Kidney (tissue), 22 donors: ENCODE measurements at places on chromosomes 6 and 20. TPM values are rescaled to one million over a fixed set of nuclear protein-coding genes. Genes with fewer than 3 reads are reported as not detected.

CDSN gene
- 0.13 TPM for total RNA-seq

SIGLEC1 gene
- total RNA-seq, result 20.2 TPM

PLN gene
- total RNA-seq, result 47.2 TPM

DEFB121 gene
- not detected for total RNA-seq

ZSCAN16 gene
- 6.1 TPM for total RNA-seq

PCED1A gene
- total RNA-seq, result 47.7 TPM

YIPF3 gene
- 107 TPM for total RNA-seq

DACT2 gene
- 5.0 TPM for total RNA-seq

DNA sequence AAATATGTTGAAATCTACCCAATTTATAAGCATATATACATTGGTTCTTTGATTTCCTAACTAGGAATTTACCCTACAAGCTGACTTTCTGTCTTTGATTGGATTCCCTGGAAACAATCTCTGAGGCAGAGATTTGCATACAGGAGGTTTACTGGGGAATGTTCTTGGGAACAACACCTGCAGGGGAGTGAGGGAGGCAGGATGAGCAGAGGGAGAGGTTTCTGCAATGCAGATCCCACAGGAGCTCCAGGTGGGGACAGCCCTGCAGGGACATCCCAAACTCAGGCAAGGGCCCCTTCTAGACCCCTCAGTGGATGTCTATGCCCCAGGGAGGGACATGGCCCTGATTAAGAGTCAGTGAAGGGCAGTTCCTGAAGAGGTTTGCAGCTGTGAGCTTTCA is 95.2 kb upstream of the CCDC167 start:
- H3K27ac ChIP-seq, result no peak overlapping the region
- no peak for DNase-seq
- no peaks in the 10 kb centered on the region for H3K27me3 ChIP-seq
- no peak overlapping the region for H3K4me3 ChIP-seq
- H3K4me1 ChIP-seq, result no peaks in the 10 kb centered on the region

- no peak overlapping the region for H3K27ac ChIP-seq
- DNase-seq, result no peak
- H3K4me1 ChIP-seq, result no peaks in the 10 kb centered on the region
- no peaks in the 10 kb centered on the region for H3K27me3 ChIP-seq
Observed at GRCh38 chr6:158596861-158597260, 37.0 kb downstream of the TMEM181 start.

GRCh38 chr6:46129291-46129628 is 529 bp upstream of the ENPP4 start:
- peak overlapping the region; percentile 79 for H3K4me3 ChIP-seq
- H3K27ac ChIP-seq, result no peak overlapping the region
- no peak for DNase-seq
- no peaks in the 10 kb centered on the region for H3K27me3 ChIP-seq

- H3K36me3 ChIP-seq, result peaks cover 8% of the 10 kb centered on the region
- no peak overlapping the region for H3K27ac ChIP-seq
- no peak for DNase-seq
- H3K4me3 ChIP-seq, result no peak overlapping the region
- no peaks in the 10 kb centered on the region for H3K27me3 ChIP-seq
- no peaks in the 10 kb centered on the region for H3K4me1 ChIP-seq
Observed at GRCh38 chr6:17851001-17851719, 136.3 kb downstream of the KIF13A start.

- DNase-seq, result no peak
- no peaks in the 10 kb centered on the region for H3K4me1 ChIP-seq
- no peak overlapping the region for H3K27ac ChIP-seq
- no peaks in the 10 kb centered on the region for H3K27me3 ChIP-seq
- no peaks in the 10 kb centered on the region for H3K36me3 ChIP-seq
- H3K4me3 ChIP-seq, result no peak overlapping the region
Observed at GRCh38 chr20:53354314-53354713, 239.3 kb downstream of the ZNF217 start.

DNA sequence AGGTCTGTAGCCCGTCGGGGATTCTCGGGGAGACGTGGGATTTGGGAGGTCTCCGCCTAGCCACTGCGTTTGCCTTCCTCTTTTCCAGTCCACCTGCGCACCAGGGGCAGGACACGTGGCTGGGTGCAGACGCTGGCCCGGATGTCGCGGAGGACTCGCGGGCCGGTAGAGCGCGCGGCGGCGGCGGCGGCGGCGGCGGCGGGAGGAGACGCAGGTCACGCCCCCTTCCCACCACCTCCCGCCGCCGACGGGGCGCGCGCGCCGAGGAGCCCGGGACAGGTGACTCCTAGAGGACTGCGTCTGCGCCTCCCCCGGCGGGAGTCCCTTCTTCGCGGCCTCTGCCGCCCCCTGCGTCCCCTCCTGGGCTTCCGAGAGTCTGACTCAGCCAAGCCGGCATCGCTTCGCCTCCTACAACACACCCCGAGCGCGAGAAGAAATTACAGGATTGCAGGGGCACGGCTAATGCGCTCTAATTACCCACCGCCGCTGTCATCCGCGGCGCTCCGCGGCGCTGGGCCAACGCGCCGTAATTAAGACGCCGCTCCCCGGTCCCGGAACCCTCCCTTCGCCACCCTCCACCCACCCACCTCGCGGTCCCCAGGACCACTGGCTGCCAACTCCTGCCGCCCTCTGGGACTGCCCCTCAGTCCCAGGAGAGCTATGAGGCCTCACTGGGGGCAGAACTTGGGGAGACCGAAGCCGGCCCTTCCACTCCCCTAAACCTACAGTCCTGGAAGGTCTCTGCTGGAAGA is 124.5 kb downstream of the MRPL14 start:
- H3K4me1 ChIP-seq, result no peaks in the 10 kb centered on the region
- H3K27ac ChIP-seq, result peak overlapping the region; percentile 61
- H3K4me3 ChIP-seq, result peak overlapping the region; percentile 20
- DNase-seq, result peak; percentile 82
- H3K27me3 ChIP-seq, result peaks cover 2% of the 10 kb centered on the region
- no peaks in the 10 kb centered on the region for H3K36me3 ChIP-seq

DNA sequence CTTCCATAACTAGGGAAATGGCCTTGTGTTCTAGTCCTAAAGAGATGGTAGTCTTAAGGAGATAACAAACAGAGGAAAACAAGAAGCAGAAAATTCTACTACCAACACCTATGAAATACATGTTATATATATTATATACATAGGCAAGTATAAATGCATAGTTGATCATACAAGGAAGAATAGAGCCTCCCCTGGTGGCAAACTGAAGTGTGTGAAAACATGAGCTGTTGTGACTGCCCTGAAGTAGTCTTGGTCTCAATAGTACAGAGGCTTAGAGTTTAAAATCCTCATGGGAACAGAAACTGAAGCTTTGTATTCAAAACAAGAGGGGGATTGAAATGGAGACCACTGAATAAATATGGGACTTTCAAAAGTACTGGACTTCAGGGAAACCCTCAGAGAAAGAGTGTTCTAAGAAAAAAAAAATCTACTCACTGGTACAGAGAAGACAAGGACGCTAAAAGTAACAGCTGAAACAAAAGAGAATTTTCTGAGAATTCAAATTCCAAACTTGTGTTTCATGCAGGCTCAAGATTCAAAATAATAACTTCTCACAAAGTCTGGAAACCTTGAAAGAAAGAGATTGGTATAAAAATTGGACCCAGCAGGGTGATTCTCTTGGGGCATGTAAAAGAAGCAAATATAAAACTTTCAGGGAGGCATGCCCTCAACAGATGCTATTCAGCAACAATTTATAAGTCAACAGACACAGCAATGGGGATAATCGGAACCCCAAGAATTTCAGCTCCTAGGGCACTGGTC is 59.7 kb upstream of the SAMD3 start:
- H3K27ac ChIP-seq, result no peak overlapping the region
- H3K36me3 ChIP-seq, result no peaks in the 10 kb centered on the region

DNA sequence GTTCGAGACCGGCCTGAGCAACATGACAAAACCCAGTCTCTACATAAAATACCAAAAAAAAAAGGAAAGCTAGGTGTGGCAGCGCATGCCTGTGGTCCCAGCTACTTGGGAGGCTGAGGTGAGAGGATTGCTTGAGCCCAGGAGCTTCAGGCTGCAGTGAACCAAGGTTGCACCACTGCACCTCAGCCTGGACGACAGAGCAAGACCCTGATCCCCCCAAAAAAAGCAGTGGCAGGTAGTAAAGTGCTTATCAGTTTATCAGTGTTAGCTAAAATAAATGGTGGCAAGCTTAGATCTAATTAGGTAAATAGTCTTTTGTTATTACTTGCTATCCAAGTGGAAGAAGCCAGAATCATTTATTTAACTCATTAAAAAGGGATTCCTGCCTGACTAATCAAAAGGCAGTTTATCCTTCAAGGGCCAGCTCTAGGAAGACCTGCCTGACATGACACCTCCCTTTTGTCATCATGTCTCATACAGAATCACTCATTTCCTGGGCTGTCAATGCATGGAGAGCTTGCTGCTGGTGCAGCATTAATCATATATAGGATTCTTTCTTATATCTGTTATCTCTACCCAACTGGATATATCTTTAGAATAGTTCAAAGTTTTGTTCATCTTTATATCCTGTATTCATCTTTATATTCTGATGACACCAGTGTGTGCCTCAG is 9.6 kb downstream of the DSTN start:
- no peaks in the 10 kb centered on the region for H3K36me3 ChIP-seq
- no peaks in the 10 kb centered on the region for H3K4me1 ChIP-seq
- no peak overlapping the region for H3K4me3 ChIP-seq

GRCh38 chr6:106182455-106182854 is 96.3 kb downstream of the PRDM1 start:
- no peaks in the 10 kb centered on the region for H3K36me3 ChIP-seq
- no peak overlapping the region for H3K4me3 ChIP-seq
- H3K4me1 ChIP-seq, result no peaks in the 10 kb centered on the region
- no peak for DNase-seq
- H3K27me3 ChIP-seq, result no peaks in the 10 kb centered on the region

DNA sequence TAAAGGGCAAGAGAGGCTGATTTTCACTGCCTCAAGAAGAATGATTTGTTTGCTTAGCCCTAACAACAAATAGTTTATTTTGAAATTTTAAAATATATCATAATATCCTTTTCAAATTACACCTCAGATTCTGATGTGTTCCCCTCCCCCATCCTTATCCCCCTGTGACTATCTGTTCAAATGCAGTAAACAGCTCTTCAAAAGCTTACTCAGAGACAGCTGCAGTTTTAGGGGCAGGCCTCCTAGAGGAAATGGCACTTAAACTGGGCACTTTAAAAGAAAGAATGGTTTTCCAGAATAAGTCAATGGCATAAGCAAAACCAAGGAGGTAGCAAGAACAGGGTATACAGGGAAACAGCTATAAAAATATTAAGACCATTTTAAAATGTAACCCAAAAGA is 118.6 kb upstream of the UST start:
- H3K27ac ChIP-seq, result no peak overlapping the region
- no peaks in the 10 kb centered on the region for H3K4me1 ChIP-seq
- H3K4me3 ChIP-seq, result no peak overlapping the region
- no peaks in the 10 kb centered on the region for H3K27me3 ChIP-seq
- H3K36me3 ChIP-seq, result no peaks in the 10 kb centered on the region

- no peak overlapping the region for H3K27ac ChIP-seq
- no peaks in the 10 kb centered on the region for H3K36me3 ChIP-seq
- no peak overlapping the region for H3K4me3 ChIP-seq
- no peaks in the 10 kb centered on the region for H3K4me1 ChIP-seq
- no peaks in the 10 kb centered on the region for H3K27me3 ChIP-seq
Observed at GRCh38 chr6:40724886-40725285, 137.7 kb upstream of the LRFN2 start.

DNA sequence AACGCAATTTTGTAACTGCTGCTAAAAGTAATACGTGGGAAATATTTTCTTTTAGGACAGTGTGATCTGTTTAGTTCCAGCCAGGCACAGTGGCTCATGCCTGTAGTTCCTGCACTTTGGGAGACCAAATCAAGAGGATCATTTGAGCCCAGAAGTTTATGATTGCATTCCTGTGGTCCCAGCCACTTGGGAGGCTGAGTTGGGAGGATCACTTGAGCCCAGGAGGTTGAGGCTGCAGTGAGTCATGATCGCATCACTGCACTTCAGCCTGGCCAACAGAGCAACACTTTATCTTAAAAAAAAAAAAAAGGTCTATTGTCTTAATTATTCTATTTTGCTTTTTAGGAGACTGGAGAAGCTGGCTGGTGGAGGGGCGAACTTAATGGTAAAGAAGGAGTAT is 101.5 kb downstream of the CD2AP start:
- no peaks in the 10 kb centered on the region for H3K27me3 ChIP-seq
- no peak overlapping the region for H3K4me3 ChIP-seq
- DNase-seq, result no peak
- peaks cover 2% of the 10 kb centered on the region for H3K36me3 ChIP-seq

- no peaks in the 10 kb centered on the region for H3K36me3 ChIP-seq
- H3K27me3 ChIP-seq, result no peaks in the 10 kb centered on the region
- no peak overlapping the region for H3K27ac ChIP-seq
- H3K4me1 ChIP-seq, result no peaks in the 10 kb centered on the region
- H3K4me3 ChIP-seq, result no peak overlapping the region
Observed at GRCh38 chr6:54695815-54696214, 150.8 kb upstream of the FAM83B start.

- H3K36me3 ChIP-seq, result no peaks in the 10 kb centered on the region
- no peak overlapping the region for H3K4me3 ChIP-seq
Observed at GRCh38 chr6:41502917-41503671, 43.1 kb upstream of the FOXP4 start.

DNA sequence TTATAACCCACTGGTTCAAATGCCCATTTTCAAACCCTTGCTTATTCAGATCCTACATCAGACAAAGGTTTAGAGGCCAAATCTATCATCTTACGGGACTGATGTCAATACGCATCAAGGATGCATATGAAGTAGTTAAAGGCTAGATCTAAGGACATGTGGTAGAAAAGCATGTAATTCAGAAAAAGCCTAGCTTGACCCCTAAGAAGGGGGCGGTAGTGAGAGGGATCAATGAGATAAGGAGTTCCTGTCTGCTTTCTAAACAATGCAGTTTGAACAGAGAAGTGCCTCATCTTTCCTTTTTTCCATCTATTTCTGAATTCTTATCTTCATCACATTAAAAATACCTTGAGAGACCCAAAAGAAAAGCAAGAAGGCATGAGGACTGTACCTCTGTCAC is 237.7 kb downstream of the ARHGAP18 start:
- H3K4me3 ChIP-seq, result no peak overlapping the region
- no peaks in the 10 kb centered on the region for H3K36me3 ChIP-seq
- DNase-seq, result no peak

- DNase-seq, result no peak
- H3K27me3 ChIP-seq, result no peaks in the 10 kb centered on the region
- no peaks in the 10 kb centered on the region for H3K36me3 ChIP-seq
- H3K27ac ChIP-seq, result no peak overlapping the region
Observed at GRCh38 chr6:170085475-170086401, 205.1 kb downstream of the DLL1 start.

DNA sequence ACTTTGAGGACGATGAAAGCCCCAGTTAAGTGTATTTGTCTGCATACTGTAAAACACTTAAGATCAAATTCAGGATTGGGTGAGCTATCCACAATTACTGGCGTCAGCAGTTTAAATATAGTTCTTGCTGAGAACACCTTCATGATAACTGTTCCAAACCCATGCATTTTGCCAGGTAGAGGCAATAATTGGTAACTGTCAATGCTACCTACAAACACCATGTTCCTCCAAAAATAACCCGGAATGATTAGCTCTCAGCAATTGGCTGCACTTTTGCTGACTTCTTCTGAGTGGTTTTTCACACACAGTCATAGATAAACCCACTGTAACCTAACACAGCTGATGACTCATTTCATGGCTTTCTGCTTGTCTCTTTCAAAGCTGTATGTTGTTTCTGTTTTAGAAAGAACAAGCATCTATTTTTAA is 1358.6 kb upstream of the GJE1 start:
- H3K27me3 ChIP-seq, result no peaks in the 10 kb centered on the region
- no peaks in the 10 kb centered on the region for H3K4me1 ChIP-seq
- H3K27ac ChIP-seq, result no peak overlapping the region
- DNase-seq, result peak; percentile 8
- no peak overlapping the region for H3K4me3 ChIP-seq
